CD4-positive, alpha-beta T cell treated with Interleukin-6 at 100 ng/mL for 8 hours (primary cell): ENCODE measurements at places on chromosomes 5 and 9.
A peak's percentile ranks its signal among the peaks of the same experiment; 100 is the strongest.

- DNase-seq = no peak
Observed at GRCh38 chr9:20623748-20624124, 1.4 kb upstream of the MLLT3 start.

DNA sequence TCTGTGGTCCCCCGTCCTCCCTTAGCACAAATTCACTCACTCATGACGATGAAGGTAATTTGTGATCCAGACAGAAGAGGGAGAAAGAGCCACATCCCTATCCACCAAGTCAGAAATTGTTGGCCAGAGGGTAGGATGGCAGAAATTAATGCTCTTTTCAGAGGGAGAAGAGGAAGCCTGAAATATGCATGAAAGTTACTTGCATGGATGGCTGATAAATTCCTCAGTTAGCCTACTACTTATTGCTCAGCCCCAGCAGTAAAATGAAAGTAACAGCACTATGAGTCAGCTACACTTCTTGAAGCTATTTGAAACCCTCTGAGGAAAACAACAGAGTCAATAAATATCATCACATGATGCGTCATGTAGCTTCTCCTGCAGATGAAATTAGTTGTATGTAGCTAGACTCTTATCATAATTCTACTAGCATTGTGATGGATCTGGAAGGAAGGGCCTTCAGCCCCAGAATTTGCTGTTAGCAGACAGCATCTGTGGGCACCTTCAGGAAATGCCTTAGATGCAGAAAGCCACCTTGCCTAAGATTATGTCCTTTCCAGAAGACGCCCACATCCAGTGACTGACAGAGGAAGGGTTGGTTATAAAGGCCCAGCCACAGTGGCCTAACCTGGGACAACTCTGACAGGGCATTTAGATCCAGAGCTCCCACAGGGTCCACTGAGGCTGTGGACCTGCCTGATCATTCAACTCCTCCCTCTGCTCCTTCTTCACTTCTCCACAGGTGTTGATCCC is 81.2 kb upstream of the CCDC112 start:
- DNase-seq = no peak

DNA sequence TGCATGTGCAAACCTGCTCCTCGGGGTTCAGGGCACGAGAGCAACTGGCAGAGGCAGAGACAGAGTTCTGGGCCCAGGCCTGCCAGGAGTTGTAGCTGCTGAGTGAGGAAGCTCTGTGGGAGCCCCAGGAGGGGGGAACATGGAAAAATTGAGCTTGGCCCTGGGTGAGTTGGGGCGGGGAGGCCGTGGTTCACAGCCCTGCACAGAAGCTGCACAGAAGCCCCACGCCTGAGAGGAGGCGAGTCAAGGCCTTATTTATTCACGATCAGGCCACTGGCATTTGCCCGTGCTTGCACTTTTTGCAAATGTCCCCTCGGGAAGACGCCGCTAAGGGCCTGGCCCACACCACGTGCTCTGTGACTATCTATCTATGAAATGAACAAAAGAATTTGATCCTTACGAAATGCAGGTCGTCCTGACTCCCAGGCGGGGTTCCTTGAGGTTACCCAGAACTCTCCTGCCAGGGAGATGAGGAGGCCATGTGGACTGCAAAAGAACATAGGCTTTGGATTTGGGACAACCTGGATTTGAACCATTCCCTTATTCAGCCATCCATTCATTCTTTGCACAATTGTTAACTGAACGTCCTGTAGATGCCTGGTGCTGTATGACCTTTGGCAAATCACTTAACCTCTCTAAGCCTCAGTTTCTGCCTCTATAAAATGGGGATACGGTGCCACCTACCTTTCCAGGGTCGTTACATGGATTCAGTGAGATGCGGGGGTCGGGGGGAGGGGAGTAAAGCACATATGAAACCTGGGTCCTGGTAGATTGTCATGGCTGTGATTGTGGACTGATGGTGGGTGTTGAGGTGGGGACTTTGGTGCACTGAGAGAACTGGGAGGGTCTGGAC is 17.9 kb downstream of the COL27A1 start:
- no peak for DNase-seq

DNA sequence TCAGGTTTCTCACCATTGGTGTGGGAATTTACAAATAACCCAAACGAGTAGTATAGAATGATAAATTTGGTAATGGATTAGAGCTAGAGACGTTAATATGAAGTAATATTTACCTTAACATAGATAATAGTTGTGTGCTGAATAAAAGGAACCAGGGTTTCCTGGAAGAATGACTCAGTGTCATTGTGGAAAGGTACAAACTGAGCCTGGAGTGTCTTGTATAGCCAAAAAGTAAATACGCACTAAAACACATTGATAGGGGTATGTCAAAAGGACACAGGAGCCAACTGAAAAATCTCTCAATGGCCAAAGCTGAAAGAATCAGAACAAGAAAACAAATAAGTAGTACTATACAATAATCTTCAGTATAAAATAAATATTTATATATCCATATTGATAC is 363.5 kb downstream of the SLCO4C1 start:
- DNase-seq = no peak

GRCh38 chr9:133861692-133862091 is 123.5 kb upstream of the SARDH start:
- DNase-seq = no peak

- DNase-seq = no peak
Observed at GRCh38 chr5:93062548-93062947, 518.5 kb downstream of the NR2F1-AS1 start.

GRCh38 chr5:72991394-72991793 is 35.6 kb downstream of the FCHO2 start:
- no peak for DNase-seq

- no peak for DNase-seq
Observed at GRCh38 chr5:150542933-150543445, 35.1 kb downstream of the NDST1 start.

- DNase-seq = no peak
Observed at GRCh38 chr5:154265197-154265773, 74.8 kb downstream of the GALNT10 start.

- DNase-seq = no peak
Observed at GRCh38 chr5:14672082-14672481, 7.6 kb downstream of the OTULIN start.

GRCh38 chr5:2681476-2681875 is 70.0 kb downstream of the IRX2 start:
- DNase-seq = no peak

DNA sequence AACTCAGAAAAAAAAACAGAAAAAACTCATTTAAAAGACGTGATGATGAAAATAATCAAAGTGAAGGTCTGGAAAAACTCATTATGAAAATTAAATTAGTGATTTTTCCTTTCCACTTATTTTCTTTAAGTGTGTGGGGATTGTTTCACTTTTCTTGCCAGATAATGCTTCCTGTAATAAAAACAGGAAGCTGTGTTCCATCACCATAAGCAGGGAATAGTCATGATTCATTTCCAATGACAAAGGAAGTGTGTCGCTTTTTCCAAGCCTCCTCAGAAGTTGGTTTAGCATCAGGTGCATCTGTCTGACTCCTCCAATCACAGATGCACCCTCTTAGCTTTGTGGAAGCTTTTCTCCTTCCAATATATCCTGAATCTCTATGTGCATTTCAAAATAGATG is 2068.7 kb downstream of the MAT2B start:
- no peak for DNase-seq

DNA sequence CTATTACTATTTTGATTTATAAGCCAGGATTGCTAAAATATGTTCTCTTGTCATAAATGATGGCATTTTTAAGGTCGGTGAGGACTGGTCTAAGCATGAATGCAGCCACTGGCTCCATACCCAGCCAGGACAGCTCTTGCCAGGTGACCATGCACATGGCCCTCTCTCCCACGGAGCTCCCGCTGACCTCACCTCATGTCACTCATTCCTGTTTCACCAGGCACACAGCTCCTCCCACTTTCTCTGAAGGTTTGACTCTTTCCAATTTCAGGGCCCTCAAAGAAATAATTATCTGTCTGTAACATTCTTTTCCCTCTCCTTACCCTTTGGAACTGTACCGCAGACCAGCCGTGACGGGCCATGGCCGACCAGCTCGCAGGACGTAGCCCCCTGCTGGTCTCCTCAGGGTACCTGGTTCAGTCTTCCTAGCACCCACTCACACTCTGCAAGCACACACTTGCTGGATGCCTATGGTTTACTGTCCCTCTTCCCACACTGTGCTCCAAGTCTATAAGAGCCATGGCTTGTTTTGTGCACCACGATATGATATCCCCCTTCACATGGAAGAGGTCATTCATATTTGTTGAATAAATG is 72.5 kb downstream of the LIFR start:
- no peak for DNase-seq

GRCh38 chr9:131885144-131885609 is 145.3 kb upstream of the RAPGEF1 start:
- no peak for DNase-seq

- no peak for DNase-seq
Observed at GRCh38 chr5:3002230-3002629, 250.8 kb upstream of the IRX2 start.

DNA sequence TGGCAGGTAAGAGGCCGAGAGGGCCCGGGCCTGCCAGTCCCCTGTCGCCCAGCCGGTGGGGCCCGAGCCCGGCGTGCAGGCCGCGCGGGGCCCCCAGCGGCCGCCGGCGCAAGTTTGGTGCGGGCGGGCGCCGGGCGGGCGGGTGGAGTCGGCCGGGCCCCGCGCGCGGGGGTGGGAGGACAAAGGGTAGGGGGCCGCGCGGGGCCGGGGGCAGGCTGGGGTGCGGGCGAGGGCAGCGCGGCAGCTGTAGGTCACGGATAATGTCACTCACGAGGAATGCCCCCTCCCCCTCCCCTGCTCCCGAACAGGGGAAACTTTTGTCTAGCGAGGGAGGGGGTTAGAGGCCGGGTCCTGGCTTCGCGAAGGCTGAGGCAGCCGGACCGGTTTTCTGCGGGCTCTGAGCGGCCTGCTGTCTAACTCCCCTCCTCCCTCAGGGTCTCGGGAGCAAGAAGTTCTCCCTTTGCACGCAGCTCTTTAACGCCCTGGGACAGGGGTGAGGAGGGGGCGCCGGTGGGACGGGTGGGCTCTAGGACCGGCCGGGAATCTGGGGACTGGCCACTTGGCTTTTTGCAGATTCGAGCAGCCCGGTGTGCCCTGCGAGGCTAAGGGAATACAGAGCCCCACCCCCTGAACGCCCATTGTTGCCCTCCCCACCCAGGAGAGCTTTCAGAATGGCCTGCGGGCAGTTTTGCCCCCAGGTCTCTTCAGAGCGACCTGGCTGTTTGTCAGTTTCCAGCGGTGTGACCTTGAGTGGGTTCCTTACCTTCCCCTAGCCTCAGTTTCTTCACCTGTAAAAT is 21.3 kb upstream of the NDST1 start:
- no peak for DNase-seq

GRCh38 chr5:179608131-179608581 is 15.3 kb downstream of the HNRNPH1 start:
- peak; percentile 60 for DNase-seq

DNA sequence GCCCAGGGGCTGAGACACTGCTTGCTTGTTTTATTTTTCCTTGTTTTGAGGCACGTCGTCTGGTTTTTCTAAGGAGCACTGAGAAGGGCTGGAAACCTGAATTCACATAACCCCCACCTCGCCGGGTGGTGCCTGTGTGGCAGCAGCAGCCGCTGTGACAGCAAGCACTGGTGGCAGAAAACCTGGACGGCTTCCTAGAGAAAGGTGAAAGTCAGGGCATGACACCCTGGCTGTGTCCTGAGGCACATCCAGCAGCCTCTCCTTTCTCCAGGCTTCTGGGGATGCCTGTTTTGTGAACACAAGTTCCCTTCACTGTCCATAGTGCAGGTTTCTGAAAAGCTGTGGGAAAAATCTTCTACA is 29.2 kb downstream of the MRPL36 start:
- no peak for DNase-seq

DNA sequence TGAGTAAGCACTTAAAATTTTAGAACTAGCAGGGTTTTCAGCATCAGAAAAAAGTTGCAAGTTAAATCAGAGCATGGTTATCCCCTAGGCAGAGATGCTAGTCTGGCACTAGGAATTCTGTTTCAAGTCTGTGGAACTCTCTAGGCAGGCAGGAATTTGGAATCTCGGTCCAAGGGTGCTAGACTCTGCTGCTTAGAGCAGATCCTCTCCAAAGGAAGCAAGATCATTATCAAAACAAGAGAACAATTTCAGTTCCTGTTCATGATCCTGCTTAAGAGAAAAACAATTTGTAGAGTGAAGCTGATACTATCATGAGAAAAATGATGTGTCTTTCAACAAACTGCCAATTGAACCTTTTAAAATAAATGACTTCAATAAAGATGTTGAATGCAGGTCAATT is 420.7 kb downstream of the KIF4B start:
- DNase-seq = no peak

DNA sequence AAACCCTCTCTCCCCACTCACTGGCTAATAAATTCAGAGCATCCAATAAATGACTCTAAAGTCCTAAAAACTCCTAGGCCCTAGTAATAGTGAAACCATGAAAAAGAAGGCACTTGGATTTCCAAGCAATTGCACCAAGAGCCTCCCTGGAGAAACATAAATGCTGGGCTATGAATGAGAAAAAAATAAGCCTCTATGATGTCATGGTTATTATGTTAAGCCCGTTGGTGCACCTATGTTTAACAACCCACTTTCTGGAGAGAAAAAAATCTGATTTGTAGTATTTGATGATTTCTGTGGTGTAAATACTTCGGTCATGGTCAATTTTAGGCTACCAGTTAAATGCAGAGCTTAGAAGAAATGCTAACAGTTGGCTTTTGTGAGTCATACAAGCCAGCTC is 8.4 kb downstream of the CFAP90 start:
- no peak for DNase-seq

GRCh38 chr9:126229501-126229900 is 97.1 kb upstream of the MVB12B start:
- DNase-seq = no peak

DNA sequence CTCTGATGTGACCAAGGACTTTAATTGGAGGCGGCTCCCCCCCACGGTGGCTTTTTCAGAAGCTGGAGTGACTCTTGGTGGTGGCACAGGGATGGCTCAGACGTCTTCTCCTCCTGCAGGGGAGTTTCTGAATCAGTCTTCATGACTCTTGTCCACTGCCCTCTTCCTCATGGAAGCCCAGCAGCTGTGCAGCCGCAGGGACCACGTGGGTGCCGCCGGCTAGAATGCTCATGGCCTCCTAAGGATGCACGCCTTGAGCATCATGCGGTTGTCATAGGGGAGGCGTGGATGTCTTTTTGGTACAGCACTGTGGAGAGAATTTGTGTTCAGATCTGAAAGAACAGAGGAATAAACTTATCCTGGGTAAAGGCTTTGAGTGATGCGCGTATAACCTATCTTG is 1.3 kb downstream of the TEX53 start:
- no peak for DNase-seq

DNA sequence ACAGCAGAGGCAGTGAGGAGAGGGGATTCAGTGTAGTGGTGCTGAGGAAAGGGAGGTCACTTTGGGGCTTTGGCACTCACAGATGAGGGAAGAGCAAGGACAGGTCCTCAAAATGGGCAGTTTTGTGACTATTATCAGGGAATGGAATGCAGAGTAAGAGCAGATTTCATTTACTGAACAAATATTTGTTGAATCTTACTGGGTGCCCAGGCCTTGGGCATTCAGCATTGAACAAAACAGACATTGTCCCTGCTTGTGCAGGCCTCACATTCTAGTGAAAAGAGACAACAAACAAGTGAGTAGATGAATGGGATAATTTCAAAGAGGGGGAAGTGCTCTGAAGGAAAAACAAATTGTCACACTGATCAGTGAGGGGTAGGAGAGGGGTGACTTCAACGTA is 404.1 kb downstream of the DMRT2 start:
- DNase-seq = no peak

- DNase-seq = peak; percentile 49
Observed at GRCh38 chr5:174454464-174454863, 269.9 kb upstream of the MSX2 start.

- no peak for DNase-seq
Observed at GRCh38 chr5:139315056-139315615, 21.6 kb downstream of the MATR3 start.
